Stimulated activated CD4-positive, alpha-beta T cell treated with anti-CD3 and anti-CD28 coated beads, Interleukin-4, amount 100 ng/mL, for 1 hour (primary cell): ENCODE measurements at places on chromosomes 12 and 14.

GRCh38 chr12:68122236-68122920 lies 37.2 kb downstream of the IFNG start:
- DNase-seq = no peak

DNA sequence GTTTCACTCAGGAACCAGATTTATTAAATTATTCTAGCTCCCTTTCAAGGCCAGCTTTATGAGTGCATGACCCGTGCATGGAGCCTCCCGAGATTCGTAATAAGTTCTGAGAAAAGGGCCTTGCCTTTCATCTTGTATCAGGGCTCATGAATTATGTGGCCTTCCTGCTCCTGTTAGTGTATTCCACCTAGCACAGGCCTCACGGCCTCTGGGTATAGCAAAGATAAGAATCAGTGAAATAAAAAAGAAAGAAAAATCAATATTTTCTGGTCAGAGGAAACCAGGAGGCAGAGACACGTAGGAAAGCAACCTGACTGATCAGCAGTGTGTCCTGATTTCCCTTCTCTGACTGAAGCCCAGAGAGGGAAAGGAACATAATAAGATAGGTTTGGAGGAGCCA lies 111.4 kb downstream of the SLC35F4 start:
- DNase-seq = no peak

GRCh38 chr12:49987625-49988303 lies 15.0 kb downstream of the AQP6 start:
- DNase-seq = no peak

DNA sequence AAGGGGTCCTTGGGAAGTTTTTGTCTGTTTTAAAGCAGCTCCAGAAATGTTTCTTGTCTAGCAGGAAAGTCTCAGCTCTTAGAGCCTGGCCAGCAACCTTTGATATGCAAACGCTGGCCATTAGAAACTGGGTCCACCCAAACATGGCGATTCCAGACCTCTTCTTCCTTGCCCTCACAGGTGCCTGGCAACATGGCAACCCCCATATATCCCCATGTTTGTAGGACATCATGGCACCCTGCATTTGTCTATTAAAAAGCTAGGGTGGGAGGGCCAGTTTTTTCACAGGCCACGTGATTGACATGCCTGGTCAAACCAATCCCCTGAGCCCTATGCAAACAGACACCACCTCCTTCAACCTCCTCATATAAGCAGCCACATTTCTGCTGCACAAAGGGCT lies 848.7 kb upstream of the FOXG1 start:
- DNase-seq = no peak

- DNase-seq = no peak
Measured at GRCh38 chr14:41498959-41499358, 107.7 kb upstream of the LRFN5 start.

DNA sequence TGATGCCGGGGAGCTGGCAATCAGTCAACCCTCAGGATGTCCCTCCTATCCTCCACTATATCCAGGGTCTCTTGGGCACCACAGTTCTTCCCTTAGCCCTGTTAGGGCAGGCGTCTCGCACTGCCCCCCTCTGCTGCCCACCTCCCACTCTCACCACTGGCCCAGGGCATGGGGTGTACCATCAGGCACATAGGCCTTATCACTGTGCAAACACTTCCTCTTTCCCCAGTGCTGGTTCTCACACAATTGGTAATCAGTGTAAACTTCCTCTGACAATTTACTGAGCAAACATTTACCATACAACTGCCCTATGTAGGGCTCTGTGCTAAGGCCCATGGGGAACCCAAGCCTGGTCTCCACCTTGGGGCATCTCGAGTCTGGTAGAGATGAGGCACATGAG lies 20.1 kb upstream of the TMED10 start:
- no peak for DNase-seq

DNA sequence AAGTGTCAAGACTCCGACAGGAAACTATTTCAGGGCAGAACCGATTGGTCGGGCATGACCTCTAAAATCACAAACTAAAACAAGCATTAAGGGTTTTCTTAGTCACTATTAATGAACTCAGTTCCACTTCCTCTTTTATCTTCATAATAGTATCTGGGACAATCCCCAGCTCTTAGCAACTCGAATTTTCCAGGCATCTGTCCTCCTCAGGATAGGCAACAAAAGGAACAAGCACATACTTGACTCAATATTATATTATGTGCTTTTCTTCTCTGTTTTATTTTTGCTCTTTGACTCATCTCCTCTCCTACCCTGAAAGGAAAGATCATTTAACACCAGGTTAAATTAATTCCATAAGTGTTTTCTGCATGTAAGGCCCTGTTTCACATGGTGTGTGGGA lies 638.3 kb upstream of the TBX3 start:
- DNase-seq = no peak

DNA sequence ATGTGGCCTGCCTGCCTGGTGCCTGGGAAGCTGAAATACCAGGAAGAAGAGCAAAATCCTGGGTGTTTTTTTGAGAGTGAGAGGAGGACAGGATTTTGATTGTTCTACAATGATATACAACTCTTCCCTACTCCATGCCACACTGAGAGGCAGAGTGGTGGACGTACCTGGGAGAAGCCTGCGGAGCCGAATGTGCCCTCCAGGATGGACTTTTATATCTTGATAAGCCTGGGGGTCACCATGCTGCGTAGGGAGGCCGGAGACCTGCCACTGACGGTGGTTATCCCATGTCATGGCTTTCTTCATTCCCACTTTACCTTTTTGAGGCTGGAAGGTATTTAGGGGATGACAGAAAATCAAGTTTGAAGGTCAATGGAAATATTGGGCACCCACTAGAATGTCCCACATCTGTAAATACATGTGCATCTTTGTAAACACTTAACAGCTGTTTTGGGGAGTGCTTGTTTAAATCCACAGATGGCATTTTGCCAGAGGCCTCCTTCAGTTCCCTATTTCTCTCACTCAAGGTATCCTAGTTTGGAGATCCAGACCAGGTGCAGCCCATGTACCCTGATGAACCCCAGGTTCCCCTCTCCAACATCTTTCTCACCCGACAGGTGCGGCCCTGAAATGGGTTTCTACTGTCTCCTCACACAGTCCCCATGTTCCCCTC lies 1.1 kb upstream of the GLT1D1 start:
- no peak for DNase-seq

- DNase-seq = no peak
Measured at GRCh38 chr12:25311506-25311905, 60.8 kb upstream of the KRAS start.

DNA sequence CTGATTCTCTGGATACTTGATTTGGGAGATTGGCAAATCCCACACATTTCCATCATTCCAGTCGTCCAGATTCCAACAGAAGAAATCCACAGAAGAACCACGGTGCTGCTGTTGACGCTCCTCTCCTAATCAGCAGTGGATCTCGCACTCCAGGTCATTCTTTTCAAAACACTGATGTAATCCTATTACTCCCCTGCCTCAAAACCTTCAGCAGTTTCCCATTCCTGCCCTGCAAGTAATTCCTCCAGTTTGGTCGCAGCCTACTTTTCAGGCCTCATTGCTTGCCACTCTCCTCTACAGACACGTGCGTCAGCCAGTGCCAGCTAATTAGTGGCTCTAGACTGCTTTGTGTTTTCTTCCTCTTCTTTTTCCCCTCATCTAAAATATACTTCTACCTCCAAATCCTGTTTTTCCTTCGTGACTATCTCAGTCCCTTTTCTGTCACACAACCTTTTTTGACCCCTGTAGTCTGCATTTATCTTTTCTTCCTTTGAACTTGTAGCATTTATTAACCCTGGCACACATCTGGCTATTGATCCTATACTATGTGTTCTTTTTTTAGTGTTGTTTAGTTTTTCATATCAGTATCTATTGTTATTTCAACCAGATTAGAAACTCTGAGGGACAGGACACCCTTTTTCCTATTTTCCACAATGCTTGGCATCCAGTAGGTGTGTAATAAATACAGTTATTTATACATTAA lies 36.8 kb downstream of the PRORP start:
- DNase-seq = no peak

GRCh38 chr12:64090047-64090446 lies 132.0 kb downstream of the KICS2 start:
- no peak for DNase-seq

GRCh38 chr12:80627782-80628181 lies 79.7 kb upstream of the MYF6 start:
- no peak for DNase-seq

GRCh38 chr14:56715938-56716337 lies 94.3 kb downstream of the OTX2 start:
- no peak for DNase-seq

DNA sequence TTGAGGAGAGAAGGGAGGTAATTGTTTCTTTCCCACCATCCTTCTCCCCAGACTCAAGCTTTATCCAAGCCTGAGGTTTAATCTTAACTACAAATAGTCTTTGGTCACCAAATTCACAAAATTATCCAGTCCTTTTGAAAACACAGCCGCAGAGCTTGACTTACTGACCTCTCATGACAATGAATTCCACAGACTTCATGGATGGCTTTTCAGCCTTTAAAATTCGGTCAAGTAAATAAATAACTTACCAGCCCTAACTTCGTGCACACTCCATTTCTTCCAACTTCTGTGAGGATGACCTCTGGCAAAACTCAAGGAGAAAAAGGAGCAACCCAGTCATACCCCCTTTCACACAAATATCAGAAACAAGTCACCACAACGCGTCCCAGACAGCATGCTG lies 137.0 kb upstream of the CDKN3 start:
- no peak for DNase-seq

DNA sequence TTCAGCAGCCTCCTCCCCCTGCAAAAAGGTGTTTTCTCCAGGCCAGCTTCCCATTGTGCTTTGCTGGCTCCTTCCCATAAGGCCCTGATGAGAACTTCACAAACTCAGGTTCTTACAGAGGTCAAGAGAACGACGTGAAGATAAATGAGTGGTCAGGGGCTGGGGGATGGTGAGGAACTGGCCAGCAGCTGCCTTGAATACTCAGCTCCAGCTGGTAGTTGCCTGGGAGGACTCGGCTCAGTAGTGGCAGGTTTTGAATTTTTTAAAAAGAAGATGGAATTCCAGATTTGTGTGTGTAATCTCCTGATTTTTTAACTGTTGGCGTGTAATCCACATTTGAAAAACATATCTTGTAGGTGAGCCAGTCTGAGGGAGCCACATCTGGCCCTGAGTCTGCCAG lies 5.9 kb downstream of the DDX55 start:
- no peak for DNase-seq

DNA sequence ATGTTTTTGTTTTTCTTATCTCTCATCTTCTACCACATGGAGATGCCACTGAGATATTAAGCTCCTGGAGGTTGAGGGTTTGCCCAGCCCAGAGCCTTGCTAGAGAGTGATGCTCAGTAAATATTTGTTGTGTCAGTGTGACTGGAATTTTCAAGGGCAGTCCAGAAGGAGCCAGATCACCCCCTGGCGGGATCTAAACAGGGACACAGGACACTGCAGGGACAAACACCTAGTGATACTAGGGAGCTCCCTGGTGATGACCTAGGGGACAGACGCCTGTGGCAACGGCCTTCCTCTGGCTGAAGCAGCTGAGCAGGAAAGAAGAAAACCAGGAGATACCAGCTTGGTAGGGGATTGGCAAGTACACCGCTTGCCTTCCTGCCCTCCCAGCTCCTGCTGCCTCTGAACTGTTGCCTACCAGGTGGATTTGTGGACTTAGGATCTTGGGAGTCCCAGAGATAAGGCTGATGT lies 714.4 kb upstream of the TBX3 start:
- DNase-seq = no peak

DNA sequence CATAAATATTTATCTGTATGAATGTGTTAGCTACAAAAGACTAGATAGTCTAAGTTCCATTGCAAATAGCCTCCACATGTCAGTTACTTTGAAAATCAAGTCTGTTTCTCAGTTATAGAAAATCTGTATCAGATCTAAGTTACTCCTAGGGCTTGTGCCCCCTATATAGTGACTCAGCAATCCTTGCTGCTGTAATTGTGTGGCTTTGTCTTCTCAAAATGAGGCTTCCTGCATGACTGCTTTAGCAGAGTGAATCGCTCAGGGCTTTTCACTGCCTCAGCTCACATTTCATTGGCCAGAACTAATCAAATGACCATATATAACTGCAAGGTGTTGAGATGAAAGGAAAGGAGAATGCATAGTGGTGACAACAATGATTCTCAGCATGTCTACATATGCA lies 552.2 kb upstream of the STXBP6 start:
- no peak for DNase-seq

DNA sequence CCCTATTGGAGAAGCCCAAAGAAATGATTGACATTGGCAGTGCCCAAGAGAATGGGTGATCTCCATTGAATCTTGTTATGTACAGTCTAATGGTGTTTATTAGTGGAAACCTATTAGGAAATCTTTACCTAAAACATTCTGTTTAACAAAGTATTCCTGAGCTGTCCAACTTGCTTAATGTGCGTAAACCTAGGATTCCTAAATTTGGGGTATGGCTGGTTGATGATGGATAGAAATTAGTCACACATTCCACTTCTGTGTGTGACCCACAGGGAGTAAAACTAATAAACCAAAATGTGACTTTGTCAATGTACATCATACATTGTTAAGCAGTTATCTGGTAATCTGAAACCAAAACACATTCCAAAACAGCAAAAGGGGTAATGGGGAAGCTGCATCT lies 761.3 kb downstream of the FSCB start:
- DNase-seq = no peak

DNA sequence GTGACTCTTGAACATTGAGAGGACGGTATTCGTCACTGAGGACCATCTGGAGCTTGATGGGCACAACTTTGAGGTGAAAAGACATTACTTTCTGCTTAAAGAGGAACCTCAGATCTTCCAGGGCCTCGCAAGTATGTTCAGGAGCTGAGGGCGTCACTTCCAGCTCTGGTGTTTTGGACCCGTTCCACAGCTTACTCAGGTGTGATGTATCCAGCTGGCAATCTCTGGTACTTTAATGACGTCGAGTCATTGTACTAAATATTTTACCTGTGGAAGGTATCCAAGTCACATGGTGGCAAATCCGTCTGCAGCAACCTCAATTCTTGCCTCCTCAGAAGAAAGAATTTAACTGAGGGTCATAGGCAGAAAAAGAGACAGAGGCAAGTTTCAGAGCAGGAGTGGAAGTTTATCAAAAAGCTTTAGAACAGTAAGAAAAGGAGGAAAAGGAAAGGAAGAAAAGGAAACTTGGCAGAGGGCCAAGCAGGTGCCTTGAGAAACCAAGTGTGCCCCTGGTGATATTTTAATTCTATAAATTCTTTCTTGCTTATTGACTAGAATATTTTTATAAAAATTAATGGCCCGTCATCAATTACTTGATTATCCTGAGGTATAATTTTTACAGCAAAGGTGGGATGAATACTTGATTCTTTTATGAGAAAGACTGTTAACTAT lies 250.6 kb downstream of the AEBP2 start:
- no peak for DNase-seq

DNA sequence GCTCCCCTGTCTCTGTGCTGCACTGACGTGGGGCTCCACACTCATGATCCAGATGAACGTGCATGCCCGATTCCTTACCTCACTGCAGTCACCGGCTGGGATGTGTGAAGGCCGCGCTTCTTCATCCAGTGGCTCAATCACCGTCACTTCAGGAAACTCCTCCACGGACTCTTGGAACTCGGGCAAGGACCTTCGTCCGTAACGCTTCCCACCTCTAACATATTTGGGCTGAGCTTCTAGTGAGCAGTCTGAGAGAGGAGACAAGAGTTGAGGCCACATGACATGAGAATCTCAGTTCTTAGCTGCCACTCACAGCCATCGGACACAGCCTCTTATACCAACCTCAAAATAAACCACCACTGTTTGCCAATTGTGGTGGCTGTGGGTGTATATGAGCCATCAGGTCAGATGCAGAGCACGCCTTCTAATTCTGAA lies 38.3 kb downstream of the NIN start:
- DNase-seq = no peak

- DNase-seq = no peak
Measured at GRCh38 chr12:72291175-72291574, 19.0 kb downstream of the TRHDE start.
